ENCODE measurements at places on chromosomes 5 and 9. TPM values are rescaled to one million over a fixed set of nuclear protein-coding genes. Genes with fewer than 3 reads are reported as not detected.

Gene PFN3
- not detected for total RNA-seq

Gene TMEM267
- total RNA-seq = 5.8 TPM

Gene LCN1
- total RNA-seq = not detected

Gene NME5
- 0.70 TPM for total RNA-seq

Gene NEUROG1
- total RNA-seq = not detected

Gene TMOD1
- total RNA-seq = 15.7 TPM

Gene ARID3C
- not detected for total RNA-seq

Gene EIF4EBP3
- total RNA-seq = 32.4 TPM

Gene PRRX2
- total RNA-seq = not detected

- DNase-seq = no peak
Measured at GRCh38 chr9:98966676-98967075, 23.0 kb downstream of the COL15A1 start.

- peak; percentile 91 for DNase-seq
Measured at GRCh38 chr5:181188700-181189362, 16.2 kb downstream of the TRIM7 start.

DNA sequence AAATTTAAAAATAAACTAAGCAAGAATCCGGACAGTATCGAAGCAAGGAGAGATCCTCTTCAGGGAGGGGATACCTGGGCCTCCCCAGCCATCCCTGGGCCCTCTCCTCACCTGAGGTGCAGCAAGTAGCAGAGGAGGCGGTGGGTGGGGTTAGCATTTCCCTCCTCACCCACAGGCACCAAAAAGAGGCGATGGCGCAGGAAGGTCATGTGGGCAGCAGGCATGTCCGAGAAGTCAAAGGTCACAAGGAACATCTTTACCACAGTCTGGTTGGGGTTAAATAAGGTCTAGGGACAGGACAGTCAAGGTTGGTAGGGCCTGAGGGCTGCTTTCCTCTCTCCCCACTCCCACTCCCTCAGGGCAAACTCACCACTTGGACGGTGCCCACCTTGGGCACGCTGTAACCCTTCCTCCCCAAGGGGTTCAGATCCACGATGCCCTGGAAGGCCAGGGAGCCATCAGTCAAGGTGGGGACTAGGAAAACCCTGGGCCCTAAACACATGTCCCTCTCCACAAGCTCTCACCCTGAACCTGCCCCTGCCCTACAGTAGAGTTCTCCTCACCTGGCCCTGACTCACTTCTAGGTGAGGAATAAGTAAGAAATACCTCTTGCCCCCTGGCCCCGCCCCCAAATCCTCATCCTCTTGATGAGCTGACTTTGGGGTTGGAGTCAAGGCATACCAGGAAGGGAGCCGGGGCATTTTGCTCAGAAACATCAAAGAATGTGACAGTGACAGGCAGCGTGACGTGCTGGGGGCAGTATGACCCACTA, 2.8 kb upstream of the STOML2 start:
- no peak for DNase-seq

DNA sequence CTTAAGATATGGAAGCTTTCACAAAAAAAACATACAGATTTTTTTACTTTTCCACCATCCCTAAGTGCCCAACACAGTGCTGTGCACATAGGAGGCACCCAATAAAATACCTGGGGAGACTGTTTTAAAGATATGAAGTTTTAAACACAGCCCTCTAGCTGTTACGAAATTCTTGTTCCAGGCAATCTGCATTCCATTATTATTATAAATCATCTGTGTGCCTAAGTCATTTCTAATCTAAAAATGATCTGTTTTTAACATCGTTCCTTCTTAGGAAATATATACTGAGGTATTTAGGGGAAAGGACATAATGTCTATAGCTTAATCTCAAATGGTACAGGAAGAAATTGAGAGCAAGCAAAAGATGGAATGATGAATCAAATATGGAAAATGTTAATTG, 32.7 kb upstream of the ISCA1 start:
- no peak for DNase-seq

GRCh38 chr5:66807743-66808142, 211.6 kb downstream of the MAST4 start:
- DNase-seq = no peak

DNA sequence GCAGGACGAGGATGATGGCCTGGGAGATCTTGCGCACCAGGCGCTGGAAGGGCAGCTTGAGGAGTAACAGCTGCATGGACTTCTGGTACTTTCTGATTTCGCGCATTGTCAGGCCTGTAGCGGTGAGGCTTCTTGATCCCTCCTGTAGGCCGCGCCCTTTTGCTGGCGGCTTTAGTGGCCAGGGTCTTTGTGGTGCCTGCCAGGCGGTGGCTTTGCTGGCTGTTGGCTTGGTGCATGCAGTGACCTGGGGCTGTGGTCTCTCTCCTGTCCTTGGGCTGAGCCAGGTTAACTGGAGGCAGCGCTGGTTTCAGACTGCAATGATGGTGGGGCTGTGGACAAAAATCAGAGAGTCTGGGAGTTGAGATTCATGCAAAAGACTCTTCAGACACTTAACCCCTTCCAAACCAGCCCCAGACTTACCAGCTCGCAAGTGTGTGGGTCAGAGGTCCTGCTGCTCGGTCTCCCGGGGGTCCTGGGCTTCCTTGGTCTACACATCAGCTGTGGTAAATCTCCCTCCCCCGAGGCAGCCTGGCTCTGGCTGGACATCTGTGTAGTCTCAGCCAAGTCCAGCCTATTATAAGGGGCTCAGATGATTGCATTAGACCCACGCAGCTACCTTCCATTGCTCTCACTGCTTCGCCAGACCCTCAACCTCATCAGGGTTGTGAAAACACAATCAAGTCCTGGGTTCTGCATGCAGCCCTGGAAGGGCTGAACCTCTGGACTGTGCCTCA, 4.8 kb downstream of the TAF11L12 start:
- no peak for DNase-seq

DNA sequence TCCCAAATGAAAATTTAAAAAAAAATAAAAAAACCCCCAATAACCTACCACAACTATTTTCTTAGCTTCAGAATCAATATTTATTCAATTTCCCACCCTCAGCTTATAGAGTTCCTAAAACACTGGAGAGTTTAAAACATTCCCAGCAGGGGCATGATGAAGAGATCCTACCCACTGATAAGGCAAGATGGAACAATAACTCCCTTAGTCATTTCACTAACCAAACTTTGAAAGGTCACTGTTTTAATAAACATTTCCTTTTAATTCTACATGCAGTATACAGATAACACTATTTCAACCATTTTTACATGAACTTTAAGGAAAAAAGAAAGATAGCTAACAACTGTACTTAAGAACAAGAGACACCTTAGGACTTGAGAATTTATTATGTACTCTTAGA, 34.9 kb upstream of the ACOT12 start:
- DNase-seq = no peak

DNA sequence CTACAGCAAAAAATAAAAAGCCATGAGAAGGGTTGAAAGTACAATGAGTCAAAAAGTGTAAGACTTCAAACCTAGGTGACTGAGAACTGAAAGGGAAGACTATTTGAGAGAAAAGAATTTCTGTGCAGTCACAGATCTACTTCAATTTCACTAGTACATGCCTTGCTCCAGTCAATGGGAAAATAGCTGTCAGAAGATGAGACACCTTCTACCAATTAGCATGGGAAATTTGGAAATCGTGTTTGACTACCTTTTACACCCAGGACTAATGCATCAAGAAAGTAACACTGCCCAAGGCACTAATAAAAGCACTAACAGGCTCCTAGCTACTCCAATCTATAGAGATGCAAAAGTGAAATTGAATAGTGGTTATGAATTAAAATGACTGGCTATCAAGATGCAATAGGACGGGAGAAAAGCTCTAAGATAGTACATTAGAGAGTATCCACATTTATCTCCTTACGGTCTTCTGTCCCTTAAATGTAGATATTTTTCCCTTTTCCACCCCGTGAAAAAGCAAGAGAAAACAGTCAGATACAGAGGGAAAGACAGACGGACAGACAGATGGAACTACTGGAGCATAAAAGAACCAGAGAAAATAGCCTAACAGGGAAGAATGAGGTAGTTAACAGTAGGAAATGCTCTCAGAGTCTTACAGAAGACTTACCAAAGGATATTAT, 15.2 kb downstream of the ERP44 start:
- no peak for DNase-seq

DNA sequence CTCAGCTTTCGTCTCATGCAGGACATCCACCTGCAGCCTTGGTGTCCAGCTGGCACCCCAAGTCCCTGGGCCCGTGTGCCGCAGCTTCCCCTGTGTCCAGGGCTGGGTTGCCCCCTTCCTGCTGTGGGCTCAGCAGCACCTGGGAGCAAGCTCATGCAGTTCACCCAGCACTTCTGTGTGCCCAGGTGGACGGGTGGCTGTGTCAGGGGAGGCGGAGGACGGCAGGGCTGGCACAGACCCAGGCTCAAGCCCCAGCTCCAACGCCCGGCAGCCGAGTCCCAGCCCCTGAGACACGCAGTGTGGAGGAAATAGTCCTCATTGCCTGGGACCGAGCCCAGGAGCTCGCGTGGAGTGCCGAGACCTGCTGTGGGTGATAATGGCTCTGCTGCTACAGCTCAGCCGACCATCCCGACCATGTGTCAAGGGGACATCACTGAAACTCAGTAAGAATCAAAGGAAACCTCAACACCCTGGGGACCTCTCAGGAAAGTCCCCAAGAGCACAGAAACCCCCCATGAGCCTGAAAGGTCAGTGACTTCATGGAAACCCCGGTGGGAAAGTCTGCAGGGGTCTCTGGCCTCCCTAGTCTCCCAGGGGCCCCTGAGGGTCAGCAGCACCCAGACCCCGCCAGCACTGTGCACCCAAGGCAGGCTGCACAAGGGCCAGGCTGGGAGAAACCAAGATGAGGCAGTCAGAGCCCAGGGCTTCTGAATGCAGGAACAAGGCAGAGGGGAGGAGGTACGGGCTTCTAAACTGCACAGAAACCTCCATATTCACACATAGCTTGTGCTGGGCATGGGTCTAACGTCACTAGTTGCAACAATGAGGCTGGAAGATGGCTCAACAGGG, 38.8 kb downstream of the LPCAT1 start:
- DNase-seq = peak; percentile 70

GRCh38 chr9:127905004-127905728, 5.8 kb upstream of the ST6GALNAC6 start:
- DNase-seq = peak; percentile 78

- no peak for DNase-seq
Measured at GRCh38 chr5:154740957-154741356, 14.2 kb upstream of the LARP1 start.

- DNase-seq = no peak
Measured at GRCh38 chr5:10036136-10036815, 213.4 kb downstream of the ATPSCKMT start.

- DNase-seq = no peak
Measured at GRCh38 chr5:137575847-137576246, 76.7 kb upstream of the SPOCK1 start.

GRCh38 chr9:101486693-101487442, 46.8 kb upstream of the RNF20 start:
- peak; percentile 64 for DNase-seq

DNA sequence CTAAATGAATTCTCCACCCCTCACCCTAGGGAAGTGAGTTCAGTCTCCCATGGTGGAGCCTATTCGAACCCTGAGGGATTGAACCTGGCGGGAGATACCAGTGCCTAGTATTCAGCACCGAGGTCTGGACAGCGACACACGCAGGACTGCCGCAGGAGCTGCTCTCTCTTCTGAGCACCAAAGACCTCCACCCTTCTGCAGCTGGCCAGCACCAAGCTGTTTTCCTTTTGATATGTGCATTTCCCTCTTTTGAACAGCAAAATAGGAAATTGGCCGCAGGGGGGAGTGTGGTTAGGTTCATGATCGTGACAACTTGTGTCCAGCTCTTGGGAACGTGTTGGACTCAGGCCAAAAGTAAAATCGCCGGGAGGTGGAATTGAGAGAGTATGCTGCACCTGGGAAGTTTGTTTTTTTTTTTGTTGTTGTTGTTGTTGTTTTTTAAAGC, 1.2 kb upstream of the PCSK1 start:
- DNase-seq = no peak

DNA sequence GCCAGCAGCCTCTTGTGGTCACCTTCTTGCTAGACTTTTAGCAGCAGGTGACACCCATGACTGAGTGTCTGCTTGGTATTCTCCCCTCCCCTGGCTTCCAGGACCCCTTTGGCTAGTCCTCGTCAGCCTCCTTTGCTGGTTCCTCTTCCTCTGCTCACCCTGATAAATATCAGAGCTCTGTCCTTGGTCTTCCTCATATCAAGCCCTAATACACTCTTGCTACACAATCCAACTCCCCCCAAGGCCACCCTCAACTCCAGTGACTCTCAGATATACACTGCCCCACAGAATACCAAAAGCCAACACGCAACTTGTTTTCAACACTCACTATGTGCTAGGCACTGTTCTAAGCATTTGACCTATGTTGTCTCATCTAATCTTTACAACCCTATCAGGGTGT, 30.3 kb upstream of the LCP2 start:
- DNase-seq = no peak

DNA sequence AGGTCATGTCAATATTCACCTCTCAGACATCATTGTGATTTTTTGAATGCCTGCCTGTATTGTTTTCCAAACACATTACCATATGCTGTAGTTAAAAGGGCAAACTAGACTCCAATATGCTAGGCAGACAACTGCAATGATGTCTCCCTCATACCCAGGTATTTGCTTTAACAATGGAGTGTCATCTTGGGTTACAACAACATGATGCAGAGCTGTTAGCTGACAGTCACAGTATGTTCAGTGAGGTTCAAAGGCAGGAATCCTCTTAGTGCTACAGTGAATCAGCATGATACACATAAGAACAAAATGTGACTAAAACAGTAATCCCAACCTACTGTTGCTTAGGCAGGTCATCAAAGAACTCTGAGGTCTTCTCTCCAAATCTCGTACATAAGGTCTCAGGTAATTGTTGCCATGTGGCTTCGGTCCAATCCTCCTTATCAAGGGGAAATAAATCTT, 24.0 kb downstream of the OR1J1 start:
- DNase-seq = no peak

DNA sequence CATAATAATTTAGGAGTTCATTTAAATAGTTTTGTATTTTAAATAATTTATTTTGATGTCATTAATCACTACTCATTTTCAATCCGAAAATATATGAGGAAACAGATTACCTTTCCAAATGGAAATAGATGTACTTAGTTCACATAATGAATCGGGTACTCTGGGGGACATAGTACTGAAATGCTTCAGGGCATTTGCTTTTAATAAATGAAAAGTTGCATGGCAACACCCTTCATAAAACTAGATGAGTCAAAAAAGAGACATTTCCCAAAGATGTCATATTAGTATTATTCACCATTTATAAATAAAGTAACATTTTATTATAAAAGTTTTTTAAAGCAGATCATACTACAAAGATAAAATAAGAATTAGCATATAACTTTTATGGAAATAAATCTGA, 177.8 kb downstream of the MCTP1 start:
- DNase-seq = no peak

- DNase-seq = no peak
Measured at GRCh38 chr5:40332970-40333369, 346.7 kb upstream of the PTGER4 start.

- no peak for DNase-seq
Measured at GRCh38 chr5:39093352-39093751, 19.2 kb upstream of the RICTOR start.

DNA sequence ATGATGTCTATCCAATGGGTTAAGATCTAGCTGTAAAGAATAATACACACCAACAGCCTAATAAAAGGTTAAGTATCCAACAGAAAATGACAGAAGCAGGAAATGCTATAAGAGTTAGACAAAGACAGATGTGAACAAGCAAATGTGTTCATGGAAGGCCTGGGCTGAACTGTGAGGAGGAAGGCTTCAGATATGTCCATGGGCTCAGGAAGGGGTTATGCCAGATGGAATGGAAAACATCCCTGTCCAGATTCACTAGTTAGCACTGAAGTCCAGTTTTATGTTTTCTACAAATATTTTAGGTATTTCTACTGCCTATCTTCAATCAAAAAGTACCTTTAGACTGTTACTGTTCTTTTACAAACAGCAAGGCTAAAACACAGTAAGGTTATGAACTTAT, 27.1 kb downstream of the ERAP1 start:
- DNase-seq = no peak
